Parietal lobe (tissue), 2 donors: ENCODE measurements at places on chromosomes 11 and 22. TPM values are rescaled to one million over a fixed set of nuclear protein-coding genes. Genes with fewer than 3 reads are reported as not detected.

Gene FAM180B
- total RNA-seq, result not detected

Gene SYT7
- total RNA-seq, result 23.5 TPM

Gene PPFIBP2
- total RNA-seq, result 15.0 TPM

Gene KLHDC7B
- not detected for total RNA-seq

Gene OR5A1
- total RNA-seq, result not detected
